Naive thymus-derived CD8-positive, alpha-beta T cell (primary cell): ENCODE measurements at places on chromosomes 4 and X. TPM values are rescaled to one million over a fixed set of nuclear protein-coding genes. Genes with fewer than 3 reads are reported as not detected.

Gene SLIT2
- total RNA-seq: not detected

Gene OTUD6A
- not detected for total RNA-seq

Gene TMEM31
- not detected for total RNA-seq

Gene RPGR
- 13.0 TPM for total RNA-seq

Gene SPANXC
- total RNA-seq: not detected

Gene ZDHHC15
- 0.69 TPM for total RNA-seq

Gene ATP6AP1
- 52.5 TPM for total RNA-seq

Gene AMER1
- 6.5 TPM for total RNA-seq

Gene LUZP4
- total RNA-seq: not detected

Gene CLDN34
- total RNA-seq: not detected

Gene PGAM4
- not detected for total RNA-seq
